ENCODE measurements at places on chromosomes 6 and 20.

GRCh38 chr6:73076211-73076954 is 148.9 kb downstream of the KHDC1L start:
- no peak for DNase-seq

DNA sequence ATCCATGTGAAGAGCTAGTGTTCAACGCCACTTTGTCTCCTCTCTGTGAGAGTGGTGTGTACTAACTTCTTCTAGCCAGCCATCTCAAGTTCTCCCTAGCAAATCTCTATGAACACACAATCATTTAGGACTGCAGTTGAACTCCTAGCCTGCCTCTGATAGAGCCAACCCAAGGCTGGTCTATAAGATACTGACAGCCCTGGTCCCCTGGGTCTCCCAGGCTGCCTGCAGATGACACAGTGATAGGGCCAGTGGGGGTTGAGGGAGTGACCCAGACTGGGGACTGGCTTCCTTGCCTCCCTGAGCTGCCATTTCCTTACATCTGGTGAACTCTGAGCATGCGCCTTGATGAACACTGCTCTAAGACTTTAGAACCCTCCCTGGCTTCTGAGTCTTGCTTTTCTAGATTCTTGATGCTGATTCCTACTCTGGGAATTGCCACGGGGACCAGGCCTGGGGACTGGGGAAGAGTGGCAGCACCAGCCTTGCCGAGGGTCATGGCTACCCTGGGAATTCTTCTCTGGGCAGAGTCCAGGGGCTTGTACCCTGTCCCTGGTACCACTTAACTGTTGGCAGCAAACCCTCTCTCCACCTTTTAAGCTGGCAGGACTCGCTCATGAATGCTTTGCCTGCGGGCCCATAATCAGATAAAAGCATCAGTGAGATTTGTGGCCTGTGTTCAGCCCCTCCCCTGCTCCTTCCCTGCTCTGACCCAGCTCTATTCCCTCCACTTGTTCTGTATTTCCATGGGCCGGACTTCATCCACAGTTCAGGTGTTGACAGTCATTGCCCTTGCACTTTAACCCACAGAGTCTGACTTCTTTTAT is 130.8 kb upstream of the CHD6 start:
- DNase-seq = no peak

GRCh38 chr6:160931378-160932310 is 59.9 kb upstream of the MAP3K4 start:
- no peak for DNase-seq

- DNase-seq = no peak
Measured at GRCh38 chr20:43542161-43542560, 16.7 kb upstream of the SGK2 start.

- no peak for DNase-seq
Measured at GRCh38 chr6:95087394-95088097, 489.8 kb upstream of the MANEA start.

DNA sequence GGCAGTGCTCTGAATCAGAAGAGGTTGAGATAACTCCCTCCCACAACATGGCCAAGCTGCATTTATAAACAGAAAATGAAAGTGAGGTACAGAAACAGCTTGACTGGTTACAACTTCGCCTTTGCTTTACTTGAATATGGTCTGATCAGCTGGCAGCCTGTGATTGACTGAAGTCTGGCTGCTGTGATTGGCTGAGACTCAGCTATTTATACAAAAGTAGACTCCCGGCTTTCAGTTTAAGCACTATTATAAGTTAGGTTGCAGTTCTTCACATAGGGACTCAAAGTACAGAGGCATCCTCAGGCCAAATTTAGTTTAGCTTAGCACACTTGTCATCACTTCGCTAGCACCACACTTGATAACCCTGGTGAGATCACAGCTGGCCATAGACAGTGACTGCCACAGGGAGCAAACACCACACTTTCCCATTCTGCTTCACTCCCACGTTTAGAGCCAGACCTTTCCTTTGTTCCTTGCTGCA is 362.6 kb downstream of the EPM2A start:
- DNase-seq = no peak

DNA sequence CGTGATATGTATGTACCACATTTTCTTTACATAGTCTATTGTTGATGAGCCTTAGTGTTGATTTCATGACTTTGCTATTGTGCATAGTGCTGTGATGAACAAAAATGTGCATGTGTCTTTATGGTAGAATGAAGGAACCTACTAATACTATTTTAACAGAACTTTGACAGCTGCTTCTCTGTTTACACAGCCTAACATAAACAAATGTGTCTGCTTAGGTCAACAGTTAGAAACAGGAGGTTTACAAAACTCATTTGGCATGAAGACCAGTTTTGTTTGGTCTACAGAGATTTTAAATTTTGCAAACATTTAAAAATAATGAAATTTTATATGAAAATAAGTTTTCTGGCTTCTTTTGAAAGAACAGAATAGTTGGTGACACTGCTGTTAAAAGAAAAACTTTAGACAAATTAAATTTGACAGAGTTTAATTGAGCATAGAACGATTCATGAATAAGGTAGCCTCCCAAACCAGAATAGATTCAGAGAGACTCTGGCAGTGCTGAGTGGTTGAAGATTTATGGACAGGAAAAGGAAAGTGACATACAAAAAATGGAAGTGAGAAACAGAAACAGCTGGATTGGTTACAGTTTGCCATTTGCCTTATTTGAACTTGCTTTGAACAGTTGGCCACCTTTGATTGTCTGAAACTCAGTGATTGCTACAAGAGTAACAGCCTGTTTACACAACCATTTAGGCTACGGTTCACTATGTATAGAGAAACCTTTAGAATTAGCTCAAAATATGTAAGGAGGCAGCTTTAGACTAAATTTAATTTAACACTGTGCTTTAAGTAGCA is 715.8 kb upstream of the HS3ST5 start:
- DNase-seq = no peak

GRCh38 chr6:84788689-84789088 is 24.3 kb upstream of the TBX18 start:
- no peak for DNase-seq

DNA sequence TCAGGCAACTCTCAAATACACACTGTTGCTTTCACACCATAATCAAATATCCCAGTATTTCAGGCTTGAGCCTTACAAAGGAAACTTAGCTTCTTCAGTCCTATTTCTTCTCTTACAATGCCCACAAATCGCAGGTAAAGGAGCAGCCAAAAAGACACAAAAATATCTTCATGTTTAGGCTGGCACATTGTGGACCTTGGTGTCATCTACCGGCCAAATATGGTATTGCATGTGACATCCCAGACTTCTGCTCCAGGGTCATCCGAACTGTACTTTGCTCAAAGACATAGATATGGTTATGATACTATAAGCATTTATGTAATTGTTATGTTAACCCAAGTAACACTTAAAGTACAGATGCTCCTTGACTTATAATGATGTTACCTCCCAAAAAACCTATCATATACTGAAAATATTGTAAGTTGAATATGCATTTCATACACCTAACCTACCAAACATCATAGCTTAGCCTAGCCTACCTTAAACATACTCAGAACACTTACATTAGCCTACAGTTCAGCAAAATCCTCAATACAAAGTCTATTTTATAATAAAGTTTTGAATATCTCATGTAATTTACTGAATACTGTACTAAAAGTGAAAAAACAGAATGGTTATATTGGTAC is 4.6 kb downstream of the OR2H2 start:
- DNase-seq = peak; percentile 52

GRCh38 chr6:140671926-140672325 is 1297.5 kb upstream of the CITED2 start:
- DNase-seq = no peak

DNA sequence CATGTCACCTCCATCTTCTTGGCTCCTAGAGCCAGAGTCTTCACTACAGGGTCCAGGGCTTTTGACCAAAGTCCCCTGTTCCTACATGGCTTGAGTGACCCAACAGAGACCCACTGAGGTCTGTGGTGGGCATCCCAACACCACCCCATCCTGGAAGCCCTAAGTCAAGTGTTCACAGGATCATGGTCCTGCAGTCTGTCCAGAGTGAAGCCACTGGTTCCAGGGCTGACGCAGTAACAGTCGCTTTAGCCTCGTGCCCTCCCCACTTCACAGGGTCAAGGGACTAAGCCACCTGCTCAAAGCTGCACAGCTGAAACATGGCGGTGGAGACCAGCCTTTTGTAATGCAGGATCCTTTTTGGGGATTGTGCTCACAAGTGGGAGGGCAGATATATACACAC is 133.9 kb downstream of the JPH2 start:
- DNase-seq = no peak

- no peak for DNase-seq
Measured at GRCh38 chr6:20142866-20143265, 69.4 kb downstream of the MBOAT1 start.

DNA sequence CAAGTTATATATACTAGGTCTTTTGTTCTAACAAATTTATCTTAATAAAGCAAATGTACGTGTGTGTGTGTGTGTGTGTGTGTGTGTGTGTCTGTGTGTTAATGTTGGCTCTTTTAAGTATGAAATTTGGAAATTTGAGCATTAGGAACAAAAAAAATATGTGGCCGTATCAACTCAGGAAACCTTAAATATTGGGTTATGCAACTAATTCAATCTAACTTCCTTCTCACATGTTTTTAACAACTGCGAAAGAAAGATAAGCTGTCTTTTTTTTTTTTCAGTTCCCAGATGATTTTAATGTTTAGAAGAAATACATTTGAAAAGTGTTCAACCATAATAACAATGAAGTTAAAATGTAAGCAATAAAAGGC is 616.4 kb upstream of the ARID1B start:
- no peak for DNase-seq

GRCh38 chr6:73506246-73506645 is 14.6 kb downstream of the EEF1A1 start:
- DNase-seq = no peak

DNA sequence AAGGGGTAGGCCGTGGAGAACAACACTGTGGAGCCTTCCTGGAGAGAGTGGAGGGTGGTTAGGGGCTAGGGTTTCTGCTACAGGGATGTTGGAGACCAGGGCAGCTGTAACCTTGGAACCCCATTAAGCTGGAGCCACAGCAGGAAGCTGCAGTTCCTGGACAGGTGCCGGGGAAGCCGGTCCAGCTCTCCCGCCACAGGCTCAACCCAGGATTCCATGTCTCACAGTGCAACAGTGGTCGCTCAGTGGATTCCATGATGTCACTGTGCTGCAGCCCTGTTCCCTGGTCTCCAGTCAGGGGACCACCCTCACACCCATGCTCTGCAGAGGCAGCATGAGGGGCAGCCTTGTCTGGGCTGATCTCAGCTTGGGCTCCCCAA is 264.6 kb upstream of the CDYL start:
- DNase-seq = no peak

DNA sequence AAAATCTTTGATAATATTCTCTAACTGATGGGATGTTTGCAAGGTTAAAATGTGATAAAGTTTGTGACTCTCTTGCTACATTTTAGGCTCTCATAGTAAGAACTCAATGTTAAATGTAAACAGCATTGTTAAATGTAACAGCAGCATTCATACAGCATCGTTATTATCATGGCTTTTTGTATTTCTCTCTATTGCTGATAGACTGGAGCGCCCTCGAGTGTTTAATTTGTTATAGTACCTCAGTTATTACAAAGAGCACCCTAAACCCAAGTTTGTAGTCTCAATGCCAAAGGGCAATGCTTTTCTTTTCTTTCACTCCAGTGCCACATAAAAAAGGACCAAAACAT is 14.9 kb upstream of the TTPAL start:
- peak; percentile 36 for DNase-seq

DNA sequence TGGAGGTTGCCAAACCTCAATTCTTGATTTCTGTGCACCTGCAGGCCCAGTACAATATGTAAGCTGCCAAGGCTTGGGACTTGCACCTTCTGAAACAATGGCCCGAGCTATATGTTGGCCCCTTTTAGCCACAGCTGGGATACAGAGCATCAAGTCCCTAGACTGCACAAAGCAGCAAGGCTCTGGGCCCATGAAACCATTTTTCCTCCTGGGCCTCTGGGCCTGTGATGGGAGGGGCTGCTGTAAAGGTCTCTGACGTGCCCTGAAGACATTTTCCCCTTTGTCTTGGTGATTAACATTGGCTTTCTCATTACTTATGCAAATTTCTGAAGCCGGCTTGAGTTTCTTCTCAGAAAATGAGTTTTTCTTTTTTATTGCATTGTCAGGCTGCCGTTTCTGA is 40.5 kb upstream of the SLC35F1 start:
- DNase-seq = no peak

DNA sequence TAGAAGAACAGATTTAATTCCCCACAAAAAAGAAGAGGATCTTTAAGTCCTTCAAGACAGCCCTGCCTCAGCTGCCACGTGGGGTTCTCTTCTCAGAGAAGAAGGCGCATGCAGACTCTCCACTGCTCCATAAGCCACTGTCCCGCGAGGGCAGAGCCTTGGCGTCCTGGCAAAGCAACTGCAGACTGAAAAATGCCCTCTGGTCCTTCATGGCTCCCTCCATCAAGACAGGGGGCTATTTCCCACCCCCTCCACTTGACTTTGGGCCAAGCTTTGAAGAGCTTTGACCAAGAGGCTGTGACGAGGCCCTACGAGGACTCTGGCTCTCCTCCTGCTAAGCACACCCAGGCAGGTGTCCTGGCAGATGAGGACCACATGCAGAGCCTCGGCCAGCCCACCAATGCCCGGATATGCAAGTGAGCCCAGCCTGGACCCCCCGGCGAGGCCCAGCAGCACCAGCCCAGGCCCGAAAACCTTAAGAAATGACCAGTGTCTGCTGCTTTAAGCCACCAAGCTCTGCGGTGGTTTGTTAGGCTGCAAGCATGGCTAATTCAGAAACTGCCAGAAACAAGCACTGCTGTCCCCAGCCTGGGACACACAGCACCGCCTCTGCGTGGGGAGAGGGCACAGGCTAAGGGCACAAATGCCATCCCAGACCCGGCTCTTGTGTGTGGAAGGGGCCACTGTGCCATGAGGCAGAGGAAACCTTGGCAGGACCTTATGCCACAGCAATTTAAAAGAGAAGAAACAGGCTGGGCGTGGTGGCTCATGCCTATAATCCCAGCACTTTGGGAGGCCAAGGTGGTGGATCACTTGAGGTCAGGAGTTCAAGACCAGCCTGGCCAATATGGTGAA is 16.1 kb downstream of the GMEB2 start:
- no peak for DNase-seq

DNA sequence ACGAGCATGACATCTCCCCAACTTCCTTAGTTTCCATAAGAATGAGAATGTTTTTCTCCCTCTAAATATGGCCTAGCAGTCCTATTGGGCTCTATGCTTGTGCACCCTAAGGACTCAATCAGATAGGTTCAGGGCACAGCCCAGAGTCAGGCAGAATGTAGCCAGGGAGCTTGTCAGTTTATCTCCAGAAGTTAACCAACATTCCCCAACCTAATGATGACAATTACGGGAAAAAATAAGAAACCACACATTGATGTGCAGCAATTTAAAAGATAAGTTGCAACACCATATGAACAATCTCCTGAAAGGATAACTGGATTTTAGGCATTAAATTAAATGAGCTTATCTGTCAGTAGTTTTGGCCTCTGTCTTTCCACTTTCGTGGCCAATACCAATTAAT is 71.1 kb downstream of the HDDC2 start:
- no peak for DNase-seq

GRCh38 chr6:106890447-106890846 is 84.1 kb downstream of the CD24 start:
- no peak for DNase-seq

DNA sequence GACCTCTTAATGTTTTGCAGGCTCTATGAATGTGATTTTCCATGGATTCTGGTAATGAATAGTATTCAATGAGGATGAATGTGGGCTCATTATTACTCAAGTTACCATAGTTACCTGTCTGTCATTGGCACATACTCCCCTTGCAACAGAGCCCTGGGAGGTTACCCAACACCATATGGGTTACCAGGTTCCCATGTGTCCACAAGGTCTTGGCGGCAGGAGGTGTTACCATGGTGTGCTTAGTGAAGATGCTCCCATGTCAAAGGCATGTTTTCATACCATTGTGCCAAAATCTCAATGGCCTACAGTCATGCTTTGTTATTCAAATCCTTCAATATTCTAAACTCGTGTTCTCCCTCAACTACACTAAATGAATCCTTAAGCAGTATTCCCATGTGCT is 232.5 kb downstream of the HDGFL1 start:
- DNase-seq = no peak

Measured in CD8-positive, alpha-beta T cell (primary cell).